ENCODE measurements at places on chromosomes 6 and 20. TPM values are rescaled to one million over a fixed set of nuclear protein-coding genes. Genes with fewer than 3 reads are reported as not detected.

KIF6 gene
- total RNA-seq, result 0.62 TPM

SIGLEC1 gene
- not detected for total RNA-seq

HRH3 gene
- total RNA-seq, result not detected

NOX3 gene
- total RNA-seq, result not detected

CLIC5 gene
- not detected for total RNA-seq

CCDC170 gene
- 0.60 TPM for total RNA-seq

PRRT1 gene
- total RNA-seq, result 1.3 TPM

FITM2 gene
- 10.0 TPM for total RNA-seq

SLC39A7 gene
- total RNA-seq, result 222 TPM

PRICKLE4 gene
- total RNA-seq, result 3.6 TPM

- H3K27ac ChIP-seq, result no peak overlapping the region
- H3K27me3 ChIP-seq, result peaks cover 28% of the 10 kb centered on the region
- H3K4me1 ChIP-seq, result no peaks in the 10 kb centered on the region
- H3K4me3 ChIP-seq, result no peak overlapping the region
- H3K36me3 ChIP-seq, result no peaks in the 10 kb centered on the region
Measured at GRCh38 chr6:129280293-129280644, 397.3 kb downstream of the LAMA2 start.

- no peaks in the 10 kb centered on the region for H3K27me3 ChIP-seq
- H3K27ac ChIP-seq, result peak overlapping the region; percentile 60
- peaks cover 43% of the 10 kb centered on the region for H3K4me1 ChIP-seq
- no peak for DNase-seq
- H3K4me3 ChIP-seq, result no peak overlapping the region
- no peaks in the 10 kb centered on the region for H3K36me3 ChIP-seq
Measured at GRCh38 chr6:22003287-22003686, 293.5 kb downstream of the PRL start.

DNA sequence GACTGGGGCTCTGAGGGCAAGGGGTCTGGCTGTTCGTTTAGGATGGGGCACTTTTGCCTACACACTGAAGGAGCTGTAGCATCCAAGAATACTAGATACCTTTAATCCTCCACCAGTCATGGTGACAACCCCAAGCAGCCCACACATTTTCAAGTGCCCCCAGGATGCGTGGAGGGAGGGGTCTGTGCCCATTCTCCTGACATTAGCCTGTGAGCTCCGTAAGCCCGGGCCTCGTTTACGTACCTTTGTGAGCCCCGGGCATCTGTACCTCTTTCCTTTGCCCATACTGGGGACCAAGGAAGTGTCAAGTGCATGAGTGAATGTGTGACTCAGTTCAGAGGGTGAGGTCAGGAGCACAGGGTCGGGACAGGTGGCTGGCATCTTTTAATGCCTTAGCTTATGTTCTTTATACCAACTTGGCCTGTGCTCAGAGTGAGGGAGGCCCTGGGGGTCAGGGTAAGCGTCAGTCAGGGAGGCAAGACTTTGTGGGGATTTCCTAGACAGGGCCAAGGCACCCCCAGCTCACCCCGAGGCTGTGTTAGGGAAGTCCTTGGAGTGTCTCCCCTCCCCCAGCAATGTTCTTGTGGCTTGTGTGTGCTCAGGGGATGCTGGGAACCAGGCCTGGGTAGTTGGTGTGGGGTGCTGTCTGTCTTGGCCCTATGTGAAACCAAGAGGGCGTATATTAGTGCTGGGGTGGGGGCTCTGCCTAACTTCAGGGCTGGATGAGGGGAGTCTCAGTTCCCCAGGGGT is 12.9 kb downstream of the VEGFA start:
- H3K4me1 ChIP-seq, result peaks cover 14% of the 10 kb centered on the region
- H3K36me3 ChIP-seq, result peaks cover 47% of the 10 kb centered on the region
- no peak overlapping the region for H3K27ac ChIP-seq
- no peak overlapping the region for H3K4me3 ChIP-seq
- no peaks in the 10 kb centered on the region for H3K27me3 ChIP-seq

DNA sequence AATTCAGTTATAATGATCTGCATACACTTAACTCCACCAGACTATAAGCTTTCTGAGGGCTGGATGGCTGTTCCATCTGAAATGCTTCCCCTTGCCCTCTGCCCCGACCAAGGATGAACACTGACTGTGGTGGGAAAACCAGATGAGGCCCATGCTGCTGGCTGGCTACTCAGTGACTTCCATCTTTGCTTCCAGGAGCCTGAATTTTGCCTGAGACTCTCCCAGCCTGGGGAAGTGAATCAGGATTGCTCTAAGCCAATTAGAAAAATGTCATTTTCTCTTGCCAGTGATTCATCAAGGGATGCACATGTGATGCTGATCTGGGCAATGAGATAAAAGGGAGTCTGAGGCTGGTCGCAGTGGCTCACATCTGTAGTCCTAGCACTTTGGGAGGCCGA is 1.7 kb upstream of the TOMM34 start:
- no peaks in the 10 kb centered on the region for H3K27me3 ChIP-seq
- DNase-seq, result no peak
- peaks cover 35% of the 10 kb centered on the region for H3K4me1 ChIP-seq
- H3K27ac ChIP-seq, result no peak overlapping the region
- no peak overlapping the region for H3K4me3 ChIP-seq

- no peaks in the 10 kb centered on the region for H3K36me3 ChIP-seq
- H3K4me1 ChIP-seq, result no peaks in the 10 kb centered on the region
- no peak overlapping the region for H3K4me3 ChIP-seq
Measured at GRCh38 chr20:40952136-40952535, 76.5 kb upstream of the TOP1 start.

DNA sequence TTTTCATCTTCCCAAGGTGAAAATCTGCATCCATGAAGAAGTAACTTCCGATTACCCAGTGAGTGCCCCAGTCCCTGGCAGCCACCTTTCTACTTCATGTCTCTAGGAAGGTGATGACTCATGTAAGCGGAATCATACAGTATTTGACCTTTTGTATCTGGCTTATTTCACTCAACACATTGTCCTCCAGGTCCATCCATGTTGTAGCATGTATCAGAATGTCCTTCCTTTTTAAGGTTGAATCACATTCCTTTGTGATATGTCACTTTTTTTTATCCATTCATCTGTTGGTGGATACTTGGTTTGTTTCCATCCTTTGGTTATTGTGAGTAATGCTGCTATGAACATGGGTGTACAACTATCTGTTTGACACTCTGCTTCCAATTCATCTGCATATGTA is 176.3 kb upstream of the CDYL start:
- no peaks in the 10 kb centered on the region for H3K36me3 ChIP-seq
- no peak for DNase-seq
- no peak overlapping the region for H3K27ac ChIP-seq

- no peaks in the 10 kb centered on the region for H3K27me3 ChIP-seq
- no peak for DNase-seq
- H3K4me1 ChIP-seq, result peaks cover 68% of the 10 kb centered on the region
- H3K27ac ChIP-seq, result no peak overlapping the region
- H3K4me3 ChIP-seq, result no peak overlapping the region
Measured at GRCh38 chr6:18393698-18394097, 6.5 kb downstream of the RNF144B start.

GRCh38 chr6:117771403-117771802 is 96.1 kb downstream of the NUS1 start:
- no peak overlapping the region for H3K4me3 ChIP-seq
- no peak overlapping the region for H3K27ac ChIP-seq
- H3K36me3 ChIP-seq, result no peaks in the 10 kb centered on the region
- H3K27me3 ChIP-seq, result peaks cover 21% of the 10 kb centered on the region
- DNase-seq, result no peak

GRCh38 chr6:56714982-56715456 is 72.3 kb upstream of the DST start:
- H3K4me3 ChIP-seq, result no peak overlapping the region
- peaks cover 38% of the 10 kb centered on the region for H3K4me1 ChIP-seq
- H3K27ac ChIP-seq, result peak overlapping the region; percentile 73
- DNase-seq, result no peak

- peaks cover 15% of the 10 kb centered on the region for H3K27me3 ChIP-seq
- peaks cover 9% of the 10 kb centered on the region for H3K4me1 ChIP-seq
- no peak overlapping the region for H3K27ac ChIP-seq
- no peak overlapping the region for H3K4me3 ChIP-seq
- no peaks in the 10 kb centered on the region for H3K36me3 ChIP-seq
Measured at GRCh38 chr6:135546680-135547418, 49.3 kb upstream of the AHI1 start.

DNA sequence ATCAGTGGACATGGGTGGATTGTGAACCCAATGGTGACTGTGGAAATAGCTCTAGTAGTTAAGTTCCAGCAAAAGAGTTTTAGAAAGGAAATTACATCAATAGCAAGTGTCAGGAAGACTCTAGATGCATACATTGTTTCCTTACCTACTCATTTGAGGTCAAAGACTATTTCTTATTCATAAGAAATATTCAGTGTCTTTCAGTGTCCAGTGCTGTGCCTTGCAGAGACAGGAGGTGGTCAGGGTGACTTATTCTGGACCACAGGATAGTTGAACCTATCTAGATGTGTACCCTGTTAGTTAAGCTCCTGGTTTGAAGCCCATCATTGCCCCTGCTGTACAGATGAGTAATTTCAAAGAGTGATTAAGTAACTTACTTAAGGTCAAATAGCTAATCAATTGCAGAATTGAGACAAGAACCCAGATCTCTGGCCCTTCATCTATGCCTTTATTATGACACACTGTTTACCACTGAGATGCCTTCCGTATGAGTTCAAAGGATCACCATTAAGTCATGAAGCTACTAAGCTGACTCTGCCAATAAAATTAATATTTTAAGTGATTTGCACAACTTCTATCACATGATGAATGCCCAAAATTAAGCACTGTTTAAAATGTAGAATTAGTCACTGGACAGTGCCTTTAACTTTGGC is 136.1 kb downstream of the PDSS2 start:
- no peaks in the 10 kb centered on the region for H3K27me3 ChIP-seq
- peaks cover 4% of the 10 kb centered on the region for H3K4me1 ChIP-seq
- H3K27ac ChIP-seq, result no peak overlapping the region
- H3K36me3 ChIP-seq, result no peaks in the 10 kb centered on the region
- DNase-seq, result no peak
- no peak overlapping the region for H3K4me3 ChIP-seq

DNA sequence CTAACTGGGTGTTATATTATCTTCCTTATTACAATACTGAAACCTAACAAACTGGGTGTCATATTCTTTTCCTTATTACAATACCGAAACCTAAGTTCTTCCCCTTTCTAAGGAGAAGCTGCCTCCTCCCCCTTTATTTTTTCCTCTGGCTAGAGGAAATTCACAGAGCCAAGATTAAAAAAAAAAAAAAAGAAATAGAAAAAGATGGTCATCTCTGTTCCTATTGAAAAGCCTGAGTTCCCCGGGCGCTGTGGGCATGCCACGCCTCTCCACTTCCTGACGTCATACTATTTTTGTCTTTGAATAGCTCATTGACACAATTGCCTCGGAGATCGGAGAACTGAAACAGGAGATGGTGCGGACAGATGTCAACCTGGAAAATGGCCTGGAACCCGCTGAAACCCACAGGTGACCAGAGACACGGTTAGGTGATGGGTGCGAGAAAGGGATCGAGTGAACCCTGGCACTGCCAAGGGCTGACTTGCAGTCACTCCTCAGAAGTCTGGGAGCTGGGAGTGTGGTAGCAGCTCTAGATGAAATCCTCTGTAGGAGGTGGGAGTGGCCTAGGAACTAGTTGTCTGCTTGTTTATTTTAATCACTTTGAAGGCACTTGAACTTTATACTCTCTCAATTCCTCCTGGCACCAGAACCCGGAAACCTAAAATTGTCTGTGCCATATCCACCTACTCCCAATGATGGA is 82.2 kb upstream of the NAA20 start:
- peaks cover 16% of the 10 kb centered on the region for H3K4me1 ChIP-seq
- H3K27ac ChIP-seq, result no peak overlapping the region
- H3K27me3 ChIP-seq, result no peaks in the 10 kb centered on the region

- H3K36me3 ChIP-seq, result no peaks in the 10 kb centered on the region
- no peak overlapping the region for H3K27ac ChIP-seq
- H3K4me3 ChIP-seq, result no peak overlapping the region
- DNase-seq, result no peak
Measured at GRCh38 chr20:2246069-2246491, 49.7 kb upstream of the TGM3 start.

DNA sequence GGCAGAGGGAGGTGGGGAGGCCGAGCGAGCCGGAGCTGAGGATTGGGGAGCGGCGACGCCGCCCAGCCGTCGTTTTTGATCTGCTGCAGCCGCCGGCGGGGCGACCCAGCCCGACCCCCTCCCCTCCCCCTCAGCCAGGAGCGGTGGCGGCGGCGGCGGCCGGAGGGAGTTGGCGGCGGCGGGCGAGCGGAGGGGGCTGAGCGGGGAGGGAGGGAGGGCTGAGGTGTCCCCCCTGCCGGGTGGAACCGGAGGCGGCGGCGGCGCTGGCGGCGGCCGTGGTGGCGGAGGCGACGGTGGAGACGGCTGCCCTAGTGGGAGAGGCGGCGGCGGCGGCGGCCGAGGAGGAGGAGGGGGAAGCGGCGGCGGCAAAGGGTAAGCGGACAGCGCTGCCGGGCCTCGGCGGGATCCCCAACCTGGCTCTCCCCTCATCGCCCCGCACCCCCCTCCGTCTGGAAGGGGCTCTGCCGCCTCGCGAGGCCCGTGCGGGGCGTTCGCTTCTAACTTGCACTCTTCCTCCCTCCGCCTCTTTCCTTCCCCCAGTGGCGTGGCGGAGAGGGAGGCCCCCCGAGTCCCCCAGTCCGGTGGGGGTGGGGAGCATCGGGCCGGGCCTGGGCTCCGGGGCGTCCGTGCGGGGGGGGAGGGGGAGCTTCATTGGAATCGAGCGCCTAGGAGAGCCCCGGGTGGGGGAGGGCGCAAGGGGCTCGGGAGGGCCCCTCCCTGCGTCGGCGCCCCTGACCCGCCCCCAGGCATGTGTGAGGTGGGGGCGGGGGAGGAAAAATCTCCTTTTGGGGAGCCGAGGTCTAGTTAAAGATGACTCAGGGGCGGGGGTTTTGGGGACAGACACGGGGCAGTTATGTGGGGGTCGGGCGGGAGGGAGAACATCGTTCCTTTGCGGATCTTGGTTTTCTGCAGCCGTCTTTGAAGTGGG is at the start of gene TAB2:
Gene TAB2, plus strand, starts transcription at position 69 of the 928 bp plus-strand sequence. CDS start 52,286 bp downstream, outside the sequence.
- H3K36me3 ChIP-seq, result no peaks in the 10 kb centered on the region
- H3K4me3 ChIP-seq, result peak within 1 kb of the TSS; percentile 80
- no peak for DNase-seq
- peaks cover 47% of the 10 kb centered on the region for H3K4me1 ChIP-seq
- peak within 1 kb of the TSS; percentile 79 for H3K27ac ChIP-seq

DNA sequence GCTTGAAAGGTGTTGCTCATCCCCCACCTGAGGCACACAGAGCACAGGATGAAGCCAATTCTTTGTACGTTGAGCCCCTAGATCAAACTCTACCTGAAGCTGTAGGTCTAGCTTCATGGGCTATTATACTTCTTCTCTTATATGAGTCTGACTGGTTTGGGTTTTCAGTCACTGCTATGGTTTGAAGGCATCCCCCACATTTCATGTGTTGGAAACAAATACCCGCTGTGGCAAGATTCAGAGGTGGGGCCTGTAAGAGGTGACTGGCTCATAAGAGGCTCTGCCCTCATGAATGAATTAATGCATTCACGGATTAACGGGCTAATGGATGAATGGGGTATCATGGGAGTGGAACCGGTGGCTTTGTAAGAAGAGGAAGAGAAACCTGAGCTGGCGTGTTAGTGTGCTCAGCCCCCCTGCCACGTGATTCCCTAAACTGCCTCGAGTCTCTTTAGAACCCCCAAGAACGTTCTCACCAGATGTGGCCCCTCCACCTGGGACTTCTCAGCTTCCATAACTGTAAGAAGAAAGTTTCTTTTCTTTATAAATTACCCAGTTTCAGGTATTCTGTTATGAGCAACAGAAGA is 39.2 kb downstream of the PREX1 start:
- no peak overlapping the region for H3K4me3 ChIP-seq
- H3K4me1 ChIP-seq, result peaks cover 43% of the 10 kb centered on the region
- peaks cover 4% of the 10 kb centered on the region for H3K27me3 ChIP-seq

GRCh38 chr6:89475634-89476033 is 42.7 kb downstream of the ANKRD6 start:
- DNase-seq, result no peak
- no peak overlapping the region for H3K4me3 ChIP-seq
- H3K27me3 ChIP-seq, result no peaks in the 10 kb centered on the region
- H3K27ac ChIP-seq, result peak overlapping the region; percentile 24
- peaks cover 25% of the 10 kb centered on the region for H3K4me1 ChIP-seq

Measured in chondrocyte (in vitro differentiated cells).